ENCODE measurements at places on chromosomes 2 and 18.
A peak's percentile ranks its signal among the peaks of the same experiment; 100 is the strongest.

DNA sequence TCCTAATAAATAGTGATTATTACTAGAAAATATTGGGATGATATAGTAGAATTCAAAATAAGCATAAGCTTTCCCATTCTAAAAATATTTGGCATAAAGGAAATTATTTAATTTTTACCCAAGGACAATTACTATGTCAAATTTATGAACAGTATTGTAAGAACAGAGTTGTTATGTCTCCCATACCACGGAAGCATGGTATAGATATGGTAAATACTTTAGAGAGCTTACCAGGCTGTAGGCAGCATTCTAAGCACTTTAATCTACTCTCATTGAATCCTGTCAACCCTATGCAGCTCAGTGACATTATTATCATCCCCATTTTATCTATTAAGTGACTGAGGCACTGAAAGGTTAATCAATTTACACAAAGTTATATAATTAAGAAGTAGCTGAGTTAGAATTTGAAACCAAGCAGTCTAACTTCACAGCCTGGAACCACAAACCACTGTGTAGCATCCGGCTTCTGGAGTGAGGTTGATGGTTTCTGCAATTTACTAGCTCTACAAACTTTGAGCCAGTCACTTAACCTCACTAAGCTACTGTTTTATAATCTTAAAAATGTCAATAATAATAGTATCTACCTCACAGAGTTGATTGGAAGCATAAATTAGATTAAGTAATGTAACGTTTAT is 323.7 kb downstream of the ARHGAP15 start:
- peak; percentile 63 for DNase-seq

DNA sequence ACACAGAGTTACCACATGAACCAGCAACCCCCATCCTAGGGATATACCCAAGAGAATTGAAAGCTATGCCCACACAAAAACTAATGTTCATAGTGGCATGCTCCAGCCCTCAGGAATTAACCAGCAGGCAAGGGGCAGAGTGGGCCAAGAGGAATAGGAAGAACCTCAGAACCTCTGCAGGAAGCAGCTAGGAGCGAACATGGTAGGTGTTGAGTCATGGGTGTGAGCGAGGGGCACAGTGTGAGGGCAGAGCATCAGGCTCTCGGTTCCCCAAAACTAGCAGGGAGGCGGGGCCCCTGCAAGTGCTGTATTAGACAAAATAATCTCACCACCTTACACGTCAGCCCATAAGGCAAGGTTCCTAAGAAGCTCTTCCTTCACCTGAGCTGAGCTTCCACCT is 5.6 kb upstream of the RUFY4 start:
- no peak for DNase-seq

DNA sequence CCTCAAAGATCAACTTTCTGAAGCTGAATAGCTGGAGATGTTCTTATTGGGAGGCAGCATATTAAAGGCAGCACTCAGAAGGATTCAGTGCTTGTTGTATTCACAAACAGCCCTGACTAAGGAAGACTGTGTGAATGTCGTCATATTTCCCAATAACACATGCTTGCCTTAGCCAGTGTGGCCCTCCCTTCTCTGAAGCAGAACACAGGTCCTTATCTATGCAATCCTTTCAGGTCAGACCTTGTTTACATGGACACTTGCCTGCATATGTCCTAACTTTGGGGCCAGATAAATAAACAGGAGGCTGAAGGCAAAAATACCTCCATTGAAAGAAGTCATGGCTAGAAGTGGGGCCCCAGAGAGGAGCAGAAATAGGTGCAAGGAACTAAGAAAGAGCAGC is 97.2 kb downstream of the SLC4A3 start:
- DNase-seq, result no peak

DNA sequence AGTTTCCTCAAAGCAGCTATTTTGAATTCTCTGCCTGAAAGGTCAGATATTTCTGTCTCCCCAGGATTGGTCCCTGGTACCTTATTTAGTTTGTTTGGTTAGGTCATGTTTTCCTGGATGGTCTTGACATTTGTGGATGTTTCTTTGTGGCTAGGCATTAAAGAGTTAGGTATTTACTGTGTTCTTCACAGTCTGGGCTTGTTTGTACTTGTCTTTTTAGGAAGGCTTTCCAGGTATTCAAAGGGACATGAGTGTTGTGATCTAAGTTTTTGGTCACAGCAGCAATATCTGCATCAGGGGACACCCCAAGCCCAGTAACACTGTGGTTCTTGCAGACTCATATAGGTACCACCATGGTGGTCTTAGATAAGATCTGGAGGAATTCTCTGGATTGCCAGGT is 11.8 kb downstream of the MYO3B start:
- DNase-seq, result no peak

- DNase-seq, result no peak
These were observed 695.3 kb downstream of the SATB2 start for GRCh38 chr2:198762441-198762840.

DNA sequence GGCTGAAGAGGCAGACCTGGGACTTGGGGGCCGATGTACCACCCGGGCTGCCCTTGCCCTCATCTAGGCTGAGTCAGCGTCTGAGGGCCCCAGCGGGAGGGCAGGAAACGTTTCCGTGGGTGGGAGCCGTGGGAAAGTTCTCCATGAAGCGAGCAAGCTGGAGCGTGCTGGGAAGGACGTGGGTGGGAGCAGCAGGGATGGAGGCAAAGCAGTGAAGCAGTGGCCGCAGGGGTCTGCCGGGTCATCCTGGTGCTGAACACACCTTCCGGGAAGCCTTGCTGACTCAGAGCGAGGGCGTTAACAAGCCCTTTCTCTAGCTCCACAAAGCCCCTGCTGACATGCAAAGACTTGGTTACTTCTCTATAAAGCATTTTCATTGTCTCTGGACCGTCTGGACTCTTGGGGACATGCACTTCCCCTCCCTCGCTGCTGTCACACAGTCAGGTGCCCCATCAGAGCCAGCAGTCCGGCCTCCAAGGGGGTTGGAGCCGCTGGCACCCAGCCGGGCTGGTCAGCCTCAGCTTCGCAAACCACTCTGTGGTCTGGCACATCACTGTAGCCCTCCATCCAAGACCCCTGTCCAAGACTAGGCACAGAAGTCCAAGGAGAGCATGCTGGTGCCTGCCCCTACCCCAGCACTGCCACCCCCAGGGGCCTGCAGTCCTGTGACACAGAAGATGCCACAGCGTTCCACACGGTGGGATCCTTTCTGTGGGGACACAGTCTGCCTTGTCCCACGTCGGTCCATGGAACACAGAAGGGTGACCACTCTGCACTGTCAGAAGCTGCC is 115.1 kb upstream of the GPC1 start:
- DNase-seq, result peak; percentile 54

DNA sequence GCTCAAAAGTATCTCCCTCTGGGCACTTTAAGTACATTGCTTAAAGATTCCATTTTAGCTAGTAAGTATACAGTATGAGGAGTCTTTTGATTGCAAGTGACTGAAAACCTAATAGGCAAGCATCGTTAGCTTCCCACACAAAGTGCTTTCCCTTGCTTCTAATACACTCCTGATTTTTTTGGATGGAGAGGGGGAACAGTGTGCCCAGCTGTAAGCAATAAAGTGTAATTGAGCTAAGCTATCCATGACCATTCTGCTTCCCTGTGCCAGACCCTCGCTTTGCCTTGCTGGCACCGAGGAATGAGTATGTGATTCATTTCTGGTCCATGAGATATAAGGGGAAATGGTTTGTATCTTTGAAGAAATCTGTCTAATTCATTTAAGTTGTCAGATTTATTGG is 3.8 kb upstream of the ZNF24 start:
- DNase-seq, result no peak

DNA sequence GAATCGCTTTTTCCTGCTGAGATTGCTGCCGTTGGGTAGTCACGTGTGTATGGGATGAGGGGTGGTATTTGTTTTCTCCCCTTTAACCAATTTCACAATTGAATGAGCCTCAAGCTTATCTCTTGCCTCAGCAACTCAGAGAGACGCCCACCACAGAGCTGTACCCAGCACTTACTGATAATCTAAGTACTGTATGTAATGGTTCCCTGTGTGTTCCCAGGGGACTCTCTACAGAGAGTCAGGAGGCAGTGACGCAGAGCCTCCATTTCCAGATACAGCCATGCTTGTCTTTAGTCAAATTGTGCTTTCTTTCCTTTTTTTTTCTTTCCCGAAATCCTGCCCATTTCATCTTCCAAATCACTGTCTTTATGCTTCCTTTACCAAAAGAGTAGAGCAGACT is 1102.1 kb upstream of the KLHL29 start:
- DNase-seq, result no peak

DNA sequence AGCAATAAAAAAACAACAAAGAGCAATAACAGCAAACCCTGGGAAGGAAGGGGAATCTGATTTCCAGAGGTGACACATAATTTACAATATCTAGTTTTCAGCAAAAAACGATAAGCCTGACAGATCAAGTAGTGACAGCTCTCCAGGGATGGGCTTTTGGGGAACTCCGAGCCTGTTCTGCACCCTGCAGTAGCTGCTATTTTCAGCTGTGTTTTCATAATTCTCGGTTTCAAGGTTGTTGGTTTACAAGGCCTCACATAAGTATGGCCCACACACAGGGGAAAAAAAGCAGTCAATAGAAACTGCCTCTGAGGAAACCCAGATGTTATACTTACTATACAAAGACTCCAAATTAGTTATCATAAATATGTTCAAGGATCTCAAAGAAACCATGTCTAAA is 67.7 kb upstream of the CTLA4 start:
- no peak for DNase-seq

DNA sequence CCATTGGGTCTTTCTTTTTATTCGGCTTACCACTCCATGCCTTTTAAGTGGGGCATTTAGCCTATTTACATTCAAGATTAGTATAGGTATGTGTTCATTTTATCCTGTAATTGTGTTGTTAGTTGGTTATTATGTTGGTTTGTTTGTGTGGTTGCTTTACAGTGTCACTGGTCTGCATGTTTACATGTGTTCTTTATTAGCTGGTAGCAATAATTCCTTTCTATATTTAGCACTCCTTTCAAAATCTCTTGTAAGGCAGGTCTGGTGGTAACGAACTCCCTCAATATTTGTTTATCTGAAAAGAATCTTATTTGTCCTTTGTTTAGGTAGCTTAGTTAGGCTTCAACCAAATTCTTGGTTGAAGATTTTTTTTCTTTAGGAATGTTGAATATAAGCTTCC is 68.7 kb upstream of the XDH start:
- no peak for DNase-seq

DNA sequence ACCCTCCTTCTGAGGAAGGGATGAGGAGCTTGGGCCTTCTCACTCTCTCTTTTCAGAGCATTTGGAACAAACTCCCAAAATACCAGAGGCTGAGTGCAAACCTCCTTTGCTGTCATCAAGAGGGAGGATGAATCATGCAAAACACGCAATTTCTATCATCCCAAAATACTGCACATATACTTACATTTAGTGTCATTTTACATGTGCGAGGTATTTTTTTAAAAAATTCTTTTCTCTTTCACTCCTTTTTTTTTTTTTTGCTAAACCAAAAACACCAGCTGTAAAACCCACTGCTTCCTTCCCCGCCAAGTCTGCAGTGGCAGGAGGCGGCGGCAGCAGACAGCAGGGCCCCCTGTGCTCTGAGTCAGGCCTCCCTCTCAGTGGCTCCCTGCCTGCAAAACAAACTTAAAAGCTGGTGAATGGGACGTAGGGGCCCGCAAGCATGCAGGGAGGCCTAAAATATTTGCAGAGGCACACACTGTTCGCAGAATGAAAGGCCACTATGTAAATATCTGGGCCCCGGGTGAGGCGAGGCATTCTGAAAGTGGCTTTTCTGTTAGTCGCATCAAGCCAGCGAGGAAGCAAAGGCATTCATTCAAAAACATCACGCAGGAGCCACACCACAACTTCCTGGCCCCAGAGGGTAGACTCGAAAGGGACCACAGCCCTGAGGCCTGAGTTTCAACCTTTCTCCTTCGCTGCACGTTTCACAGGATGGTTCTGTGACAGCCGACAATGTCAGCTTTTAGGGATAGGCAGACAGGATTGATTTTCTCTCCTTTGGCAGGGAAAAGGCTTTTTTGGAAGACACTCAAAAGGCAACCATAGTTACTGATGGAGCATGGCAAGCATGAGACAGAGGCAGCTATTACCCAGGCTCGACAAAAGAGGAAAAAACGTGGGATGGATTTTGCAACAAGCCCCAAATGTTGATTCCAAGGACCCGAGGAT is 73.4 kb downstream of the ACTR2 start:
- DNase-seq, result peak; percentile 90

GRCh38 chr18:56382541-56382940 is 255.9 kb downstream of the TXNL1 start:
- DNase-seq, result no peak

- DNase-seq, result no peak
These were observed 42.3 kb downstream of the GULP1 start for GRCh38 chr2:188333751-188334524.

- no peak for DNase-seq
These were observed 92.8 kb upstream of the BARD1 start for GRCh38 chr2:214902286-214902685.

DNA sequence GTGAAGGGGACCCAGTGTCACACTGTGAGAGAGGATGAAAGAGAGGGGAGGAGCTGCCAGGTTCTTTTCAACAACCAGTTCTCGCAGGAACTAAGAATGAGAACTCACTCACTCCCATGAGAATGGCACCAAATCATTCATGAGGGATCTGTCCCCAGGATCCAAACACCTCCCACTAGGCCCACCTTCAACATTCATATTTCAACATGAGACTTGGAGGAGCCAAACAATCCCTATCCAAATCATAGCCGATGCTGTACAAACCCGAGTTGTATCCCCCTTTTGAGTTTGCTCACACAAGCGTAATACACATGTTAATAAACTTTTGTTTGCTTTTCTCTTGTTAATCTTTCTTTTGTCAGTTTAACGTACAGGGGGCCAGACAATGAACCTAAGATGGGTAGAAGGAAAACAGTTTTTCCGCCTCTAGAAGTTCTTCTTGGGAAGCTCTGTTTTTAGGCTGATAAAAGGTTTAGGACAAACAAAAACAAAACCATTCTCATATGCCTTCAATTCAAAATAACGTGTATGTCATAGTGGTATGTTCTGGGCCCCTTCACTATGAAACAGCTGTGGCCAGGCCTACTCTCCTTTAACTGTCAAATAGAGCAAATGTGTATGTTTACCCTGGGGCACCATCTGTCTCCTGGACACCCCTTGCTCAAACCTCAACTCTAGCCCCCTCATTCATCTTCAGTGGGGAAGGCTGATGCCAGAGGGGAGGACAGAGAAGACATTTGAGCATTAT is 9.1 kb upstream of the TMEM37 start:
- no peak for DNase-seq

DNA sequence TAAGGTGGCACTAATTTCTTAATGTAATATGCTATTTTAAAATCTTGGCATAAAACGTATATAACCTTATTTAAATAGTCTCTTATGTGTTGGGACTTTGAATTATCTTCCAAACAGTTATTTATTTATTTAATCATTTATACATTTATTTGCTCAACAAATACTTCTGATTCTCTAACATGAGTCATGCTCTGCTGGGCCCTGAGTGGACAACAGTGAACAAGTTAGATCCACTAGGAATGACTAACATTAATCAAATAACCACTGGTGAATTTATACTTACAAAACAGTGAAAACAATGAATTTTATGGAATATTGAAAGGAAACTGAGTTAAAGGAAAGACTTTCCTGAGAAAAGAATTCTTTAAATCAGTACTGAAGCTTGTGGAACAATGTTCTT is 1257.2 kb upstream of the CHAC2 start:
- DNase-seq, result no peak

- DNase-seq, result no peak
These were observed 351.7 kb downstream of the HRH4 start for GRCh38 chr18:24811950-24812681.

- no peak for DNase-seq
These were observed 847 bp downstream of the HOXD8 start for GRCh38 chr2:176130147-176130956.
